ENCODE measurements at places on chromosomes 2 and 18.
A peak's percentile ranks its signal among the peaks of the same experiment; 100 is the strongest.

DNA sequence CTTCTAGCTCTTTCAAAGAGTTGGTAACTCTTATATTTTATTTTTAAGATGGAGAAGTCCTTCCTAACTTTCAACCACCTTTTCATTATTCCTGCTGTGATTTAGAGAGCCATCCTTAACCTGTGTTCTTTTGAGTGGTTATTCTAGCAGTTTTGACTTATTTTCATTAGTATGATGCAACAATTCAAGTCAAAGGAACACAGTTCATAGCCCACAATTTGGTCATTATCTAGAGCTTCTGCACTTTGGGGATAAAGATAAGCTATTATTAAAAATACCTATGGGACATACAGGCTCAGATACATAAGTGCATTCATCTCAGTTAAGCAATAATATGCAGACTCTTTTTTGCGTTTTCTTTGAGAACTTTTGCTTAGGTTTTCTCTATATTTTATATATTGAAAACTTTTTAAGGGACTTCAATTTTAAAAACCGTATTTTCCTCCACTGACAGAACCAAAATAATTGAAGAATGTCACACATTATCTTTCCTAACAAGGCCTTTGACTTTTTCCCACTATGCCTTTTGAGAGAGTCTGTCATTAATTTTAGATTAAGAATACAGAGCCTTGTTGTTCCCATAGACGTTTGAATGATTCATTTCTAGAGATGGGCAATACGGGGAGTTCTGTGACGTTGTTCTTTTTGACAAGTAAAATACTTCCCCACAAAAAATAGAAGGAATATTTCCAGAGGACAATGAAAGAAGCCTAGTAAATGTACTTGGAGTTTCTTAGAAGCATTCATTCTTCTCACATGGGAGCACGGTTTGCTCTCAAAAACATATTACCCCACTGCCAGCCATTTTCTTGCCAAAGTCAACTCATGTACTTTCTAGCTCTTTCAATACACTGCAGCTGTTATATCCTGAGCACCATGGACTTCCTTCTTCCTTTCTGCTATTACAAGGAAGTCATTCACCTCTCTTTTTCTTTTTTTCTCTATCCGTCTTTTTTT is 42.9 kb upstream of the RASGRP3 start:
- no peak for DNase-seq

DNA sequence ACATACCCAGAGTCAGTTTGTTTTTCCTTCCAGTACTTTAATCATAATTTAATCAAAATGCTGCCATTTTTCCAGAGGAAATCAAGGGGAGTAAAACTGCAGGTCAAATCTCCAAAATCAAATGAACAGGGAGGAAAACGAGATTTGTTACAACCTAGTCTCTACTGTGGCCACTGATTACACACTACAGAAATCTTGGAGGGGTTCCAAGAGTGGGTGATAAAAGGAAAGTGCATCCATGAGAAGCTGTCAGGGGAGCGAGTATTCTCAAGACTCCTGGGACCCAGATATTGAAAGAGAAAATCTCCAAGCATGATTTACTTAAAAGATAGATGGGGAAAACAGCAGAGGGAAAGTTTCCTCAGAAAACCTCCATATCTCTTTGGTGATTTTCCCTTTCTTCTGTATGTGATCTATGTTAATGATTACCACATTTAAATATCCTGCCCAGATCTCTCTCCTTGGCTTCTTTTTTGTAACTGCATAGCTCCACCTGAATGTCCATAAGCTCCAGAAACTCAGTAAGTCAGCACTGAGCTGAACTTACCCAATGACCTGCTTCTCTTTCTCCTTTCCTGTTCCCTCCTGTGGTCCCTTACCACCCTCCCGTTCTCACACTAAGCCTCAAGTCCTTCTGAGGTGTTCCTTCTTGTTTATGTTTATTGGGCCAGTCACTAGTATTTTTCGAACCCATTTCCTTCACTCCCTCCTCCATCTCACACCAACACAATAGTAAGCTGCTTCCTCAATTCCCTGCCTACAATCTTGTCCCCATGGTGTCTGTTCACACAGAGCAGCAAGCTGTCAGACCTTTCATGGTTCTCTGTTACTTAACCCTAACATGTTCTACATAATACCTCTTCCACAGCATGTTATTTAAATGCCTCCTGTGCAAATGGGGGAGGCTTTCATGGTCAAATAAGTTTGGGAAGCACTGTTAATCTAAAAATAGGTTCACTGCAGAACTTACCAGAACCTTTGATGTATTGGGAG is 73.9 kb upstream of the TWSG1 start:
- no peak for DNase-seq

- no peak for DNase-seq
These were observed 128.4 kb downstream of the RNF152 start for GRCh38 chr18:61764381-61764780.

DNA sequence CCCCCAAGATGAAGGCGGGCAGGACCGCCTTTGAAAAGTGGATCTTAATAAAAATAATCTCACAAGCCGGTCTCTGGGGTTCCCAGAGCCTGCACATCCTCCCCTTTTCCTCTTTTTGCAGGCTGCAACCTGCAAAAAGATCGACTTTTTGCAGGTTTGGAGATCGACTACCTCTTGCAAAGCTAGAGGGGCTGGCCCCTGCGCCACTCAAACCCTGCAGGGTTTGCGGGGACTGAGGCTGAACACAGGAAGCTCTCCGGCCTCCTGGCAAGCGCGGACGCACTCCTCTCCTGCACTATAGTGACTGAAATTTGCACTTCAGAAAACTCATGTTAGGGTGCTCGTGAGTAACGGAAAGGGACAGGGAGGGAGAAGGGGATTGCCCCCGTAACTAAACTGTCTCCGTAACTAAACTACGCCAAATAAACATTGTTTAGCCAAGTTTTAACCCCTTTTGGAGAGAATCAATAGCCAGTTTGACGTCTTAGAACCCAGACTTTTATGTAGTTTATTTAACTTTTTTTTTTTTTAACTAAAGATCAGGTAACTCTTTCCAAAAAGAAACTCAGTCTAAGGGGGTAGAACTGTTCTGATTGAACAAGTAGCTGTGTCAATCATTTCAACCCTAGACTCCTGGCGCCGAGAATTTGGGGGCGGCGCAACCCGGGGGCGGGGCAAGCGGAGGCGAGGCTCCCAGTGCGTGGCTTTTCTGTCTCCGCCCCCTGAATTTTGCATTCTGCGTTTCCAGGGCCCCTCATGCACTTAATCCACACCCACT is 2.5 kb downstream of the IGFBP5 start:
- peak; percentile 42 for DNase-seq

GRCh38 chr2:16882706-16883105 is 217.1 kb upstream of the CYRIA start:
- no peak for DNase-seq
